ENCODE measurements at places on chromosomes 5 and 9. TPM values are rescaled to one million over a fixed set of nuclear protein-coding genes. Genes with fewer than 3 reads are reported as not detected.

The NDOR1 gene
- 5.4 TPM for polyA plus RNA-seq

The SLC28A3 gene
- polyA plus RNA-seq = 0.23 TPM

The LCN10 gene
- polyA plus RNA-seq = 1.2 TPM

The IGFBPL1 gene
- polyA plus RNA-seq = not detected

The BARHL1 gene
- polyA plus RNA-seq = not detected

- DNase-seq = no peak
Measured at GRCh38 chr5:109743041-109743531, 53.4 kb downstream of the MAN2A1 start.

DNA sequence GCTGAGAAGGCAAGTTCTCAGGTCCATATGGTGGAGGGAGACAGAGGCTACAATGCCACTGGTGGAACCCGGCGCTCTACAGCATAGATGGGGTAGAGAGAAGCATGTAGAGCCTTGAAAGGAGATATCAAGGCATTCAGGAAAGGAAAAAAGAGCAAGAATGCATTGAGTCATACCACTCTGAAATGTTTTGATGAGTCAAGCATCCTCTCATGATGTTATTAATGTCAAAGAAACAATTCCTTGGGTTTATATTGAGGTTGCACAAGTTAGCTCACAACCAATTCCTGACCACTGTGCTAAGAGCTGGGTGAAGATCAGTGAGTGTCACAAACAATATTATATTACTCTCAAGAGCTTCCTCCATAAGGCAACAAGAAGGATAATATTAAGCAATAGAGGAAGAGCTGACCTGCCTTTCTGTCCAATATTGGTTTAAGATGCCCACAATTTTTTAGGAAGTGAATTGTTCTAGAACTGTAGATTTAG lies 178.0 kb downstream of the RFK start:
- DNase-seq = no peak

DNA sequence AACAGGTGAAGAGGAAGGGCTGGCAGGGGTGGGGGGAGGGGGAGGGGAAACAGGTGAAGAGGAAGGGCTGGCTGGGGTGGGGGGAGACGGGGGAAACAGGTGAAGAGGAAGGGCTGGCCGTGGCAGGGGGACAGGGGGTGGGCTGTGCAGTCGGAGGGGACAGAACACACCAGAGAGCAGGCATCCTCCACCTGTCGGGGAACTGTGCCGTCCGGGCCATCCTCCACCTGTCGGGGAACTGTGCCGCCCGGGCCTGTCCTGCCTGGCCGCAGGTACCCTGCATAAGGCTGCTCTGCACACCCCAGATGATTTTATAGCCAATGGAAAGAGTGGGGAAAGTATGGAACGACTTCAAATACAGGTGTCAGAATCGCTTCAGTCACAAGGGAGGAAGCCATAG lies 32.5 kb upstream of the PPP1R26 start:
- DNase-seq = no peak

DNA sequence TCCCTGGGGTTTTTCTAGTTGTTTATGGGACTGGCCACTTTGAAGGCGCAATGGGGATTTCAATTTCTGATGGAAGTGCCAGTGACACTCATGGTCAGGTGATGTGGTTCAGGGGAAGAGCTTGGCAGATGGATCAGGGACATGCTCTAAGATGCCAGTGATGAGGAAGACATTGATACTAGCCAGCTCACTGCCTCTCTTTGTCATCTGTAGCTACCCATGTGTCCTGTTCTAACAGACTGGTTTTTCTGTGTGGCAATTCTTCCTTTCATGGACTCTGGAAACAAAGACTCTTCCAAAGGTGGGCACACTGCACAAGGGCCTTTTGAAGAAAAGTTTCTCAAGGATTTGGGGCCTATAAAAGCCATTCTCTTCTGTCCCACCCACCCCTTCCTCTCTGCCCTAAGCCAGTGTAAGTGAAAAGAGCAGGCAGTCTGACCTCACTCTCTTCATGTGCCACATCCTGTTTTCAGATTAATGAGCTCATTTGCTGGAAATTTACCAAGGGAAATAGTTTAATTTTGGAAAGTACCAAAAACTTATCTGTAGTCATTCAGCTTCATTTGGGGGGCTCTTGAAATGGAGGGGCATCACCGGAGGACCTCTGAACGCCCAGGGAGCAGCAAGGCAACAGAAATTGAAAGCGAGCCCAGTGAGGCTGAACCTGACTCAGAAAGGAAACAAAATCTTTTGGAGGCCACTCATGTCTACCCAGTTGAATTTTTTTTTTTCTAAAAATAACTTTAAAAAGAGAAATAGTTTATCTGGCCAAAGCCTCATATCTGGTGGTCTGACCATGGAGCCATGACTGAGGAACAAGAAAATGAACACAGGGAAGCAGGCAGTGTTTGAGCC lies 4.9 kb upstream of the TRAF1 start:
- no peak for DNase-seq

- DNase-seq = no peak
Measured at GRCh38 chr9:89619424-89620138, 14.8 kb downstream of the GADD45G start.

- no peak for DNase-seq
Measured at GRCh38 chr9:125260561-125260960, 1.1 kb upstream of the GAPVD1 start.

DNA sequence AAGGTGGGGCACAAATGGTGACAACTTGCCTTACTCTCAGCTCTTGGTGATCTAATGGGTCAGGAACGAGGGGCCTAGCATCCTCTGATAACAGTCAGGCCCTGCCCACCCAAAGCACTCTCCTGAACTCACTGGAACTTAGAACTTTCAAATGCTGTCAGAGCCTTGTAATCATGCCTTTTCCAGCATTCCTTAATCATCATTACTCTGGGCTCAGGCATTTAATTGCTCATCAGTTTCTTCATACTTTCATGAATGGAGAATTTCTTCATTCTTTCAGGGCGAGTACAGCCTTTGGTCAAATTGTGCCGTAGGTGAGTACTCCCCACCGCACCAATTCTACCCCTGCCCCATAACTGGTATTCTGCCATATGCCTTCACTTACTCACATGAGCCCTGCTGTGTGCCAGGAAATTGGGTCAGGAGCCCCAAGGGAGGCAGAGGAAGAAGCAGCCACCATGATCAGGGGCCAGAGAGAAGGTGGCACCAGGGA lies 30.2 kb upstream of the DUSP1 start:
- DNase-seq = no peak

- no peak for DNase-seq
Measured at GRCh38 chr9:121383715-121384114, 13.7 kb upstream of the STOM start.

DNA sequence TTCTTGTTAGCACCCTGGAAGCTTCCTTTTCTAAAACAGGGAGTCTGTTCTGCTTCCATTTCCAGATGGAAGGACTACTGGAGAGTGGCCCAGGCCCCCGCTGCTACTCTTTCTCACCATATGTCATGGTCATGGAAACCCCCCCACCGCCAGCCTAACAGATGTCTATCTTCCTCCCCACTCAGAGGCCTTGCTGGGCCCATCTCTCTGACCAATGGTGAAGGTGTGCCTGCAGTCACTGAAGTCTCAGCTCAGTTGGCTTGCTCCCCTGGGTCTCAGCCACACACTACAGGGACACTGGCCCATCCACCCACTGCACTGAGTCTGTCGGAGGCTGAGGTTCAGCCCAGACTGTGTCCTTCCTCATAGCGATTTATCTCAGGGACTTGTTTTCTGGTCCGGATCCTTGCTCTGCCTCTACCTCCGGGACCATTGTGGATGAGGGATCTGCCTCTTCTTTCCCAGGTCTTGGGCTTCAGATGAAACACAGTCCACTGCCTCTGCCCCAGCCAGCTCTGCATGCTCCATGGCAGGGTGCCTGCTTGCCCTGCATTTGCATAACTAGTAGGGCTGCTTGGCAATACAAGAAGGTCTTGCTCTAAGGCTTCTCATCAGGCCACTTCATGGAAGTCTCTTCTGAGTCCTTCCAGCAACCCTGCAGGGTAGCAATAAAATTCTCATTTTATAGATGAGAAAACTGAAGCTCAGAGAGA lies 30.8 kb downstream of the GALNT12 start:
- DNase-seq = peak; percentile 78

DNA sequence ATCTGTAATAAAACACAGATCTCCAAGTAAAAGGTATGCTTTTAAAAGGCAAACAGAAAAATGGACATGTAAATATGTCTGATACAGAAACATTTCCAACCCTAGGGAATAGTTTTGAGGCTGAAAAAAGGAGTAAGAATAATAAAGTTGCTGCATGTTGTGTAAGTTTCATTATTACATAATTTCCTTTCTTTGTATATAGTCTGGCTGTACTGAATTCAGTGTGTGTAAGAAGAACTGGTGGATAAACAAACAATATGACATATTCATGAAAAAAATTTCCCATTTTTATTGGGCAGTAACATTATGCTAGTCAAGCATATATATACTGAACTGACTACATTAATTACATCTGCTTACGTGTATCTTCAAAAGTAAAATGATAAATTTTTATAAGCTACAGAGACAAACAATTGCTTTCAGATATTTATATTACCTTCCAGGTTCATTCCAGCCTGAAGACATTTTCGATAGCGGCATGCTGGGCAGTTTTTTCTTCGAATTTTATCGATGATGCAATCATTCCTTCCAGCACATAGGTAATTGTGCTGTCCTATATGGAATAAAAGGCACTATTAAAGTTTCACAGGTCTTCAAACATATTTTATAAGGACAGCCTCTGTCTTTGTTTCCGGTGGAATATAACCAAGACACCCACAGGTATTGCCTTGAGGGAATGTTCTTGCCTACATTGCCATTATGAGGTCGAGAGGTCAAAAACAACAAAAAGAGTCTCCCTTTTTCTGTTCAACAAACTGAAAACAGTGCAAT lies 93.6 kb downstream of the NR3C1 start:
- DNase-seq = no peak

- no peak for DNase-seq
Measured at GRCh38 chr9:18261181-18261580, 212.8 kb upstream of the ADAMTSL1 start.

Data from sigmoid colon (tissue), 7 donors.